Activated CD8-positive, alpha-beta memory T cell treated with anti-CD3 and anti-CD28 coated beads for 1 hour (primary cell): ENCODE measurements at places on chromosomes 4 and X.

DNA sequence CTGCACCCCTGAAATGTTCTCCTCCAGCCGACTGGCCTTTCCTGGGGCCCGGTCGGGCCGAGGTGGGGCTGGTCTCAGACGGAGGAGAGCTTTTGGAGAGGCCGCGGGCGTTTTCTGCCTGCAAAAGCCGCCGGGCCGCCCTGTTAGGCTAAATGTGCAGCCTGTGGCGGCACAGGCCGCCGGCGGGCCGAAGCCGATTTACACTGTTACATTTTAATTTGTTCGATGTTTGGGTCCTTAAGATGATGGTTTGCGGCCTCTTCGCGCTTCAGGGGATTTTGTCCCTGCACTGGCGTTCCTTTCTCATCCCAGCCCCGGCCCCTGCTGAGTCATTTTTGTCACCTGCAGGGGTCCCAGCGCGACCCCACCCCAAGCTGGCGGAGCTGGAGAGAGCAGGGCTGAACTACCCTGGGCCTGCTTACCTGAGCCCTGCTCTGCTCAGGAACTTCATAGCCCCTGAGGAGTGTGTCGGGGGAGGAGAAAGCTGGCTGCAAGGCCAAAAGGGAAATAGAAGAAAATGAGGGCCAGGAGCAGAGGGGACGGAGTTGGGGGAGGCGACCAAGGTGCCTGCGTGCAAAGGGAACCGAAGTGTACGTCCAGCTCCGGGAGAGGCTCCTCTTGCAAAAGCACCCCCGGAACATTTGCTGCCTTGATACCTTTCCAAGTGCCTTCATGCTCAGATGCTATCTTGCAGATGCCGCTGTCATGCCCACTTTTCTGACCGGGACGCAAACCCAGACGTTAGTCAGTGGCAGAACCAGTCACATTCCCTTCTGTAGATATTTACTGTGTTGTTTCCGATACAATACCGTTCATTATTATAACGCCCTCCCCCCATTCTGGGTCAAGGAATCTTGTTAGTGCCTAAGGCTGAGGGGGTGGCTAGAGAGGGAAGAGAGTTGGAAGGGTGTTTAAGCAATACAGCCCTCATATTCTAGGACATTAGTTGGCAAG is 977 bp upstream of the RBBP7 start:
- DNase-seq: no peak

DNA sequence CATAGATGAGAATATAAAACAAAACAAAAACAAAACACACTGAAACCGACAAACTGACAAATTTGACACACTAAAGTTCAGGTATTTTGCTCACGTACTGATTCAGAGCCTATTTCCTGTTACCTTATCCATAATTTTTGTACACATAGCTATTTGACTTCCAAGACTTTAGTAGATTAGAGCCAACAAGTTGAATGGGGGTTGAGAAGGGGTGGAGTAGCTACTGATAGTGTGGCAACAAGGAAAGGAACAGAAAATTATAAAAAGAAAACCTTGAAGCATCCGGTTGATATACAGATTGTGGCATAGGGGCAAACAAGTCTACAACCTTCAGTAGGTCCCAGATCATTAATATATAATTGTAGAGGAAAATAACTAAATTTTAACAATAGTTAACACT is 92.3 kb upstream of the RASGEF1B start:
- DNase-seq: no peak

DNA sequence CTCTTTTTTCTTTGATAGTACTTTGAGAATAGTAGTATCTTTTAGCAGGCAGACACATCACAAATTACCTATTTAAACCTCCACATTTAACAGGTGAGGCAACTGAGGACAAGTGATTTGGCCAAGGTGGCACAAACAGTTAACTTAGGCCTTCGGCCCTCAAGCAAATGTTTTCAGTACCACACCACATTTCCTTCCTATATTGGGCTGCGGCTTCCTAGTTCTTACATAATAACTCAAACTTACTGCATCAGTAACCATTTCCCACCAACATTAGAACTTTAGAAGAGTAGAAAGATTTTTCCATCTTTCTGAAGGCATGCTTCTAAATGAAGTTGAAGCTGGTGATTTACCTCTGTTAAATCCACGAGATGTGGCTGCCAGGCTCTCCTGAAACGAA is 63.2 kb upstream of the SLC4A4 start:
- DNase-seq: no peak

DNA sequence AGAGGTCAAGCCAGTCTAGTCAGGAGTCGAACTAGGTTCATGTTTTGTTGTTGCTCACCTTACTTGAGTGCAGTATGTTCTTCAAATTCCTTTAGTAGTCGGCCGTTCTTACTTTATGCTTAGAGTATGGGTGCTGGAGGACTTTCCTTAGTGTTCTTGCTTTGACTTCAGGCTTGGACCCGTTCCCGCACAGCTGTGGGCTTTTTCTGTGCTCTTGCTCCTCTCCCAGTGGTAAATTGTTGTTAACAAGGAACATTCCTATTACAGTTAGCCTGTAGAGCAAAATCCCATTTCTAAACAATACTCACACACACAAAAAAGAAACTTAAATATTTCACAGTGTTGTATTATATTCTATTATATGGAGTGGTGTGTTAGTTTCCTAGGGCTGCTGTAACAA is 113.5 kb downstream of the RAP1GDS1 start:
- DNase-seq: no peak

DNA sequence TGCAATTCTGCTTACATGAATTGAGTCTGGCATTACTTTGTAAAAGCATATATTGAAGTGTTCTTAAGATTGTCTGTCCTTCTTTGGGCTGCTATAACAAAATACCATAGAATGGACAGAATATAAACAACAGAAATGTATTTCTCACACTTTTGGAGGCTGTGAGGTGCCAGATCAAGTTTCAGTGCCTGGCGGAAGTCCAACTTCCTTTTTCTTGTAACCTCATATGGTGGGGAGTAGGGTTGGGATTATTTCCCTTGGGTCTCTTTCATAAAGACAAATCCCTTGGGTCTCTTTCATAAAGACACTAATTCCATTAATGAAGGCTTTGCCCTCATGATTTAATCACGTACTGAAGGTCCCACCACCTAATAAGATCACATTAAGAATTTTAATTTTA is 199.3 kb upstream of the GRID2 start:
- DNase-seq: no peak

- DNase-seq: no peak
These were observed 54.8 kb downstream of the C4orf51 start for GRCh38 chr4:145734576-145735346.

DNA sequence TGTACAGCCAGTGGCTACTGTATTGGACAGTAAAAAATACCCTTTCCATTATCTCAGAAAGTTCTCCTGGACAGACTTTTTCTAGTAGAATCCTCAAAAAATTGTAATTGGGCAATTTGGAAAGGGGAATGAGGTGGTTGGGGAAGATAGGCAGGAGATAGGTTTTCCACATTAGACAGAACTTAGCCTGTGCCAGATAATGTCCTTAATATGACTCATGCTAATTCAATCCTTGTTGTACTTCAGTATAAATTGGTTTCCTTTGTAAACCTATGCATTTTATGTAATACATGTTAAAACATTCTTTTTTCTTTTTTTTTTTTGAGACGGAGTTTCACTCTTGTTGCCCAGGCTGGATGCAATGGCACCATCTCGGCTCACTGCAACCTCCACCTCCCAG is 8.9 kb downstream of the EIF4E start:
- no peak for DNase-seq

DNA sequence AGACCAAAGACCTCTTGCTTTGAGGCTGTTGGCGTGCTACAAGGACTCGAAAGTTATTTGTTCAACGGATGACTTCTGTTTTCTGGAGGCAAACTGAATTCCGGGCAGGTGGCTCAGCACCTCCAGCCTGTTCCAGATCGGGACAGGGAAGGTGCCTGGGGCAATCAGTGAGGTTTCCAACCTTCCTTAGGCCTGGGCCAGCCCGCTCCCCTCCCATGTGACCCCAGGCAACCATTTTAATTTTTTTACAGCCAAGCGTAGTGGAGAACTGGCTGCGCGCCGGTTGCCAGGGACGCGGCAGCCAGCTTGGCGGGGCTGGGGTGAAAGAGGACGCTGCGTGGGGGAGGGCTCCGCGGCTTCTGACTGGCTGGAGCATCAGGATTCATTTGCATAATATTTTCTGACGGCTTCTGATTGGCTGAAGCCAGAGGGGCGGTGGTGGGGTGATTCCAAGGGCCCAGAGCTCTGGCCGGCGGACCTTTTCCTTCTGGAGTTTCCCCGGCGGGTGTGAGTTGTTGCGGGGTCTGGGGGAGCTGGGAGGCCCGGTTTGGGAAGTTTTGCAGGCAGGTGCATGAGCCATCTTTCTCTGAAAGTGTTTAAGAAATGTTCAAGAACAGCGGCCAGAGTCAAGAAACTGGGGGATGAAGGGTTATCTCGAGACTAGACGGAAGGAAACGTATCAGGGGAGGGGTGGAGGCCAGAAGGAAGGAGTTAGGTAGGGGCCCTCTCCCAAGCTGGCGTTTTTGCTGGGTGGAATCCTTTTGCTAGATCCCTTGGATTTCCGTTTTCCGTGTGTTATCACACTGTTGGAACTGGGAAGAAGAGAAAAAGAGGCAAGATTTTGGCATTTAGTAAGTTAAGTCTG is at the start of gene MID1IP1:
TSS of gene MID1IP1 (plus strand) at position 479 of the 865 bp plus-strand sequence. CDS start 3,488 bp downstream, outside the sequence.
- no peak for DNase-seq

DNA sequence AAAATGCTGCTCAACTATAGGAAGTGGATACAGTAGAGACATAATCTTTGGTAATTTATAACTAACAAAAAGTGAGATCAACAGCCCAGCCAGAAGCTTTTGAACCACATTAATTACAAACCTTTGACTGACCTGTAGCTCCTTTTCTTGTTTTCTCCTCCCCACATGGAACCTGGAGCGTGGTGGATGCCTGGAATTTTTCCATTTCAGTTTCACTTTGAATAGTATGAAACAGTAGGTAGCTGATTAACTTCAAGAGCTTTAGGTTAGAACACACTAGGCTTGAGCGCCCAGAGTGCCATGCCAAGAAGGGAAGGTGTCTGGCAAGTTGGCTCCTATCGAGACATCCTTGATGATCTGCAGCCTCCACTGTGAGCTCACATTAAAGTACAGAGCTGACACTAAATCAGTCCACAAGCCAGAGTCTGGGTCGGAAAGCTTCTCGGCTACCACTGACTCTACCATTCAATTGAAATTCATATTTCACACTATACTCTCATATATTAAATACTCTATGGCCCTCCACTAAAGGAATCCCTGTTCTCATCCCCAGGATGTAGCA is 143.4 kb downstream of the GLRA2 start:
- DNase-seq: no peak

DNA sequence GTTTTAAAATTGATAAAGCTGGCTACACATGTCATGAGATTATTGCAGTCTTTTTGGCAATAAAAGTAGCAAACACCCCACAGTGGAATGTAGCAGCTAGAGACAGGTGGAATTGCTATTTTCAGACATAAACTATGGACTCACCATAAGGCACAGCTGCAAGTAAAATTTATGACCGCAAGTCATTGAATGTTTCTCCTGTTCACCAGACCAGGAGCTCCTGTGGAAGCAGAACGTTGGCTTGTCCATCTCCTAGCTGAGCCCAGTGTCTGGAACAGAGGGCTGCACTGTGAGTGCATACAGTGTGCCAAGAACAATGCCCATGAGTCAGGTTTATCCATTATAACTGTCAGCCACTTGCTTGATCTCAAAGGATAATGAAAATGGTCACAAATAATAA is 538.2 kb downstream of the INPP4B start:
- DNase-seq: no peak

- no peak for DNase-seq
These were observed 214.8 kb downstream of the SLC4A4 start for GRCh38 chr4:71553605-71554004.

DNA sequence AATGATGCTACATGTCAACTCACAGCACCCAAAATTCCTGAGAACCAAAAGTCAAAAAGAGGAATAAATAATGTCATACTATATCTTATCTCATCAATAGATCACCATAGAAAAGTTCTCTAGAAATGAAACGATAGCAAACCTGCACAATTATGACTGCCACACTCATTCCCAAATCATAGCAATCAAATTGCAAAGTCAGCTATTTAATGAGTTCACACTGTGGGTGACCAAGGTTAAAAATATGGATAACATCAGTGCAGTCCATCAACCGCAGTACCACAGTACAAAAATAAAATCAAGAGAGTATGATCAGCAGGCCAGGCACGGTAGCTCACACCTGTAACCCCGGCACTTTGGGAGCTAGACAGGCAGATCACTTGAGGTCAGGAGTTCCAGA is 62.3 kb downstream of the ATRX start:
- DNase-seq: no peak

DNA sequence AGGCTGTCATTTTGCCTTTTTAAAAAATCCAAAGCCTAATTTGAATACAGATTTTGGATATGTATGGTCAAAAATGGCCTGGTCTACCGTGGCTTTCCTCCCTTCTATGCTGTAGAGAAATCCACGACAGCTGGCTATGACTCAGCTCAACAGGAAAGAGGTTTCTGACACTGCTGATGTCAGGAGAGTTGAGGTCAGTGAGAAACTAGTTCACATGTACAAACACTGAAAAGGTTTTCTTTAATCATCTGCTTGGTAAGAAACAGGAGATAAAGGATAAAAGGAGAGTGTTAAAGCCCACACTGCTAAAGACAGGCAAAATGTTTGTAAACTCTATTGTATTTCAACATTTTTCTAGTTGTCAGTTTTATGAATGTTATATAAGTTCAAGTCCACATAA is 113.9 kb downstream of the NYX start:
- no peak for DNase-seq

- DNase-seq: no peak
These were observed 52.4 kb downstream of the AFF2 start for GRCh38 chrX:148552775-148553174.

- DNase-seq: no peak
These were observed 823.7 kb downstream of the GLUD2 start for GRCh38 chrX:121871122-121871521.

DNA sequence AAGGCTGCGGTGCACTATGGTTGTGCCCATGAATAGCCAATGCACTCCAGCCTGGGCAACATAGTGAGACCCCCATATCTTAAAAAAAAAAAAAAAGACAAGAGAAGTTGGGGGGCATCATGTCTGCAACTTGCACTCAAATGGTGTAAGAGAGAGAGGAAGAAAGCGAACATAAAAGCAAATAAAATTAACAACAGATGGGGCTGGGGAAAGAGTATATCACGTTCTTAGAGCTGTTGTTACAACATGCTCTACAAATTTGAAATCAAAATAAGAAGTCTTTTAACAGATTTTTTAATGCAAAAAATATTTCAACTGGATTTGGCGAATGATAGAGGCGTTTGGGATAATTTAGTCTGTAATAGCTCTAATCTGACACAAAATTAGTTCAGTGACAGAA is 144.9 kb downstream of the FNIP2 start:
- DNase-seq: no peak
